Activated T-cell treated with anti-CD3 and anti-CD28 coated beads, Interleukin-2, amount 50 U/mL, for 72 hours (primary cell): ENCODE measurements at places on chromosomes 6 and 20. TPM values are rescaled to one million over a fixed set of nuclear protein-coding genes. Genes with fewer than 3 reads are reported as not detected.
A peak's percentile ranks its signal among the peaks of the same experiment; 100 is the strongest.

The POU5F1 gene
- 0.09 TPM for total RNA-seq

The SPATS1 gene
- not detected for total RNA-seq

- H3K4me1 ChIP-seq = no peaks in the 10 kb centered on the region
- DNase-seq = no peak
- H3K27ac ChIP-seq = no peak overlapping the region
- no peaks in the 10 kb centered on the region for H3K36me3 ChIP-seq
- H3K27me3 ChIP-seq = peaks cover 8% of the 10 kb centered on the region
Measured at GRCh38 chr6:152529369-152529768, 107.8 kb downstream of the SYNE1 start.

The CYP24A1 gene
- not detected for total RNA-seq

The KIAA0408 gene
- 6.6 TPM for total RNA-seq

DNA sequence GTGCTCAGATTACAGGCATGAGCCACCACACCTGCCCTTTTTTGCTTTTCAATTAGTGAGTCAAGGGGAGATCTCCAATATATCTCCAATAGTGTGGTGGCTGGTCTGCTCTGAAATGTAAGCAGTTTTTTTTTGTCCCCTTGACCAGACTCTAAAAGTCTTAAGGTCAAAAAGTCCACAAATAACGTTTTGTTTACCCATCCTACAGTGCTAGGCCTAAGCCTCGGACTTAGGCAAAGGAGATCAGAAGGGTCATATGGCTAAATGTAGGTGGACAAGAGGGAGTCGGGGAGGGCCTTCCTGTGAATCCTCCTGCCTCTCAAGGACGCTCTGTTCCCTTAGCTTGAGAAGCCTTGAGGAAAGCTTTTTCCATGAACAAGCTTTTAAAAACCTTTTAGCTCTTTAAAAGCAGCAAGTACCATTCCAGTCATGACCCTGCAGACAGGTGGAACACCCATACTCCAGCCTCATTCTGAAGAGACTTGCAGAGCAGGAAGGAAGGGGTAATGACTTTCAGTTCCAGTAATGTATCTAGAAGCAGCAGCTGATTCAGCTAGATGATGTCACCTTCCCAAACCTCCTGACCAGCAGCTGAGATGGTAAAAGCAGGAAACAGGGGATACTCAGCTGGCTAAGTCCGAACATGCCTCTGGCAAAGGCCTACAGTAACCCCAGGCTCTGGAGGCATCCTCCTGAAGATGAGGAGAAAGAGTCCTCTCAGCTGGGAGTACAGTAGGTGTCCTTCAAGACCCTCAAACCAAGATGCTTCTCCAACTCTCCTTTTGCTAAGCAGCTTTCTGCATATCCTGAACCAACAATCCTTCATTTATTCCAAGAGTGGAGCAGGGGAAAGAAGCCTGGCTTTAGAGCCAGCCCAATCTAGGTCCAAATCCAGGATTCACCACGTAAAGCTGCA is 23.6 kb downstream of the BCL2L1 start:
- peak overlapping the region; percentile 99 for H3K27ac ChIP-seq
- peak overlapping the region; percentile 65 for H3K4me3 ChIP-seq
- H3K36me3 ChIP-seq = peaks cover 9% of the 10 kb centered on the region

The HLA-DQA1 gene
- 3.7 TPM for total RNA-seq

GRCh38 chr6:168345266-168345665 is 25.7 kb upstream of the DACT2 start:
- no peak for DNase-seq
- peaks cover 17% of the 10 kb centered on the region for H3K27me3 ChIP-seq
- no peak overlapping the region for H3K4me3 ChIP-seq
- H3K4me1 ChIP-seq = no peaks in the 10 kb centered on the region

DNA sequence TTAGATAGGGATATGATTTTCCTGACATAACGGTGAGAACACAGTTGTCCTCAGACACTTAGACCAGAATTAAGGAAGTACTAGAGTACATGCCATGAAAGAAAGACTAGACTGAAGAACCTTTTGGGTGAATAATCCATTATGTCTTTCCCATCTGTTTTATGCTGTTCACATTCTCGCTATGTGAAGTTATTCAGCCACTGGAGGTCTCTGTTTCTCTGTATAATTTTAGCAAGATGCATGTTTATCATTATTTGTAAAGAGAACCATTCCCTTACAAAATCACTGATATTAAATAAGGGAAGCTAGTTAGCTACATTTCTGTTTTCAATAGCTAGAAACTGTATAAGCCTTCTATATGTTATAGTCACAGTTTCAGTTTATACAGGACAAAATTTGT is 391.9 kb downstream of the CD109 start:
- H3K27me3 ChIP-seq = no peaks in the 10 kb centered on the region
- no peaks in the 10 kb centered on the region for H3K4me1 ChIP-seq
- no peak overlapping the region for H3K4me3 ChIP-seq
- no peak overlapping the region for H3K27ac ChIP-seq
